T-helper 17 cell (primary cell): ENCODE measurements at places on chromosomes 7 and 10. TPM values are rescaled to one million over a fixed set of nuclear protein-coding genes. Genes with fewer than 3 reads are reported as not detected.

- peaks cover 30% of the 10 kb centered on the region for H3K4me1 ChIP-seq
- H3K4me3 ChIP-seq = peak overlapping the region; percentile 33
- no peak for DNase-seq
- H3K27me3 ChIP-seq = peaks cover 29% of the 10 kb centered on the region
- H3K27ac ChIP-seq = no peak overlapping the region
These were observed 2.0 kb downstream of the KAZALD1 start for GRCh38 chr10:101063548-101064414.

DNA sequence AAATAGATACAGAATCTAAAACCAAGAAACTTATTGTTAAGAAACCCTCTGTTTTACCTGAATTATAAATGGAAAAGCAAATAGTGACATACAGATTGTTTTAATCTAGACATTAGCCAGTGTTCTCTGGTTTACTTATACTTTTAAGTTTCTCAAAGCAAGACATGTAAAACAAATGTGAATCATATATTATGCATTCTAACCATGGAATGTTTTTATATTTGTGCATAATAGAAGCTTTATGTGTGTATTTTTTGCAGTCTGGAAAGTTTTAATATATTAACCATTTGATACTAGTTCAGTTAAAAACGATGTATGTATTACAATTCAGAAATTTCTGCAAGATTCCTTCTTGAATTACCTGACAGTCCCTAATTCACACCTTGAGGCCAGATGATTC is 150.6 kb upstream of the TMEM72 start:
- no peak overlapping the region for H3K4me3 ChIP-seq
- no peaks in the 10 kb centered on the region for H3K4me1 ChIP-seq
- no peak overlapping the region for H3K27ac ChIP-seq
- DNase-seq = no peak
- H3K27me3 ChIP-seq = peaks cover 25% of the 10 kb centered on the region

Gene CD36
- 6.8 TPM for total RNA-seq

Gene EIF5AL1
- 0.10 TPM for total RNA-seq

DNA sequence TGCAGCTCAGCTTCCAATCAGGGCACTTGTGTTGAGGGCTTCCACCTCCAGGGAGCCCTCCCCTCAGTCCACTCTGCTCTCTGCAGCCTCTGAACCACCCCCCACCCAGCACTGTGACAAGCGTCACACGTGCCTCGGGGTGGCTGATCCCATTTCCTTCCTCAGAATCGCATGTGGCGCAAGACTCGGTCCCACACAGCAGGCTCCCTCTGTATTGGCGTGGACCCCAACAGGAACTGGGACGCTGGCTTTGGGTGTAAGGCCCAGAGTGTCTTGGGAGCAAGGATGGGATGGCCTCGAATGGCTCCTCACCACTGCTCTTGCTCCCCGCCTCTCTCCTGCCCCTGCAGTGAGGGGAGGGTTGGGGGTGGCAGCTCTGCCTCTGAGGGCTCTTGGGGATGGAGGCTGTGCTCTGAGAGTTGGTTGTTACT is 4.1 kb downstream of the CPA1 start:
- H3K4me3 ChIP-seq = no peak overlapping the region
- peaks cover 2% of the 10 kb centered on the region for H3K4me1 ChIP-seq
- peaks cover 2% of the 10 kb centered on the region for H3K36me3 ChIP-seq
- peaks cover 5% of the 10 kb centered on the region for H3K27me3 ChIP-seq

- no peaks in the 10 kb centered on the region for H3K36me3 ChIP-seq
- no peak for DNase-seq
- H3K27ac ChIP-seq = no peak overlapping the region
- H3K4me1 ChIP-seq = no peaks in the 10 kb centered on the region
These were observed 355.8 kb upstream of the VSTM2A start for GRCh38 chr7:54186336-54186735.

Gene URGCP
- 23.3 TPM for total RNA-seq

DNA sequence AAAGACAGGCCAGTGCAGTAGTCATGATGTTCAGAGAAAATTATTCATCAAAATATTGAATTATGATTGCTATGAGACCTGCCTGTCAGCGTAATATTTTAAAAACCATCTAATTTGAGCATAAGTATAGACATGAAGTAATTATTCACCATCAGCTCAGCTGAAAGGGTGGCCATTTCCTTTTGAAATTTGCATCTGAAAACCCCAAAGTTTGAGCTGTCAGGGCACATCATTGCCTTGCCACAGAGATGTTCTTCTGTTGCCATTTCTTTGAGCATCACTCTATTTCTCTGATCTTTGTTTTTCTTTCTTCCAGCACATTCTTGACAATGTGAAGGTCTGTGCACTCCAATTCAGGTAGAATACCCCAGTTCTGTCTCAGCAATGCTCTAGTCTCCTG is 147.5 kb upstream of the RHOBTB1 start:
- DNase-seq = no peak
- H3K27me3 ChIP-seq = peaks cover 12% of the 10 kb centered on the region
- H3K36me3 ChIP-seq = no peaks in the 10 kb centered on the region
- no peak overlapping the region for H3K27ac ChIP-seq

DNA sequence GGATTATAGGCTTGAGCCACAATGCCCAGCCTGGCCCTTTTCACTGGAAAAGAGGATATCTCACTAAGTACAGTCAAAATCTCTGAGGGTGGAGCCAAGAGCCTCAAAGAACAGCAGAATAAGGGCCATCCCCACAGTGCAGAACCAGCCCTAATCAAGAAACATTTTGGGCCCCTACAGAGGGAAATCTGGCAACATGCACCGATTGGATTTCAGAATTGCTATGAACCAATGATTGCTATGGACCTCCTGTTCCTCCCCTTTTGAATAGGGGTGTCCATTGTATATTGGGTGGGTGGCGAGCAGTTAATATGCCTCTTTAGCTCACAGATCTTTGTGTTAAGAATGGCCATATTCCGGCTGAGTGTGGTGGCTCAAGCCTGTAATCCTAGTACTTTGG is 42.7 kb downstream of the SKIDA1 start:
- no peaks in the 10 kb centered on the region for H3K4me1 ChIP-seq
- H3K27me3 ChIP-seq = peaks cover 21% of the 10 kb centered on the region
- peak overlapping the region; percentile 14 for H3K27ac ChIP-seq
- H3K4me3 ChIP-seq = no peak overlapping the region
- no peak for DNase-seq

- H3K36me3 ChIP-seq = no peaks in the 10 kb centered on the region
- DNase-seq = no peak
- H3K4me3 ChIP-seq = no peak overlapping the region
- peaks cover 8% of the 10 kb centered on the region for H3K27me3 ChIP-seq
- no peaks in the 10 kb centered on the region for H3K4me1 ChIP-seq
- H3K27ac ChIP-seq = no peak overlapping the region
These were observed 95.9 kb upstream of the RHOBTB1 start for GRCh38 chr10:61039868-61040267.

DNA sequence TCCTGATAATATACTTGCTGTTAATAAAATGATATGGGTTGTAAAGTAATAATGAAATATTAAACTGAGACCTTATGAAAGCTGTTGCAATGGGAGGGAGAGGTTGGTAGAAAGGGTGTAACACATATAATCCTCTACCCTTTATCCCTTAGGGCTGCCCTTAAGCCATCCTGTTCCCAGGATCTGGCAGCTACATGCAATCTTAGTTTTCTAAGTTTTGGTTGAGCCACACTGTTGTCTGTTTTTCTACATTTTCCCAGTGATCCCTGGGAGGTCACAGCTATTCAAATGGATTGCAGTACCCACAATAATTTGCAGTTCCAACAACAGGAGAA is 6.3 kb downstream of the COA1 start:
- H3K27ac ChIP-seq = no peak overlapping the region
- DNase-seq = no peak
- H3K27me3 ChIP-seq = no peaks in the 10 kb centered on the region
- no peaks in the 10 kb centered on the region for H3K36me3 ChIP-seq

- H3K27ac ChIP-seq = no peak overlapping the region
- peaks cover 4% of the 10 kb centered on the region for H3K36me3 ChIP-seq
These were observed 130.3 kb downstream of the ATE1 start for GRCh38 chr10:121797490-121797889.

DNA sequence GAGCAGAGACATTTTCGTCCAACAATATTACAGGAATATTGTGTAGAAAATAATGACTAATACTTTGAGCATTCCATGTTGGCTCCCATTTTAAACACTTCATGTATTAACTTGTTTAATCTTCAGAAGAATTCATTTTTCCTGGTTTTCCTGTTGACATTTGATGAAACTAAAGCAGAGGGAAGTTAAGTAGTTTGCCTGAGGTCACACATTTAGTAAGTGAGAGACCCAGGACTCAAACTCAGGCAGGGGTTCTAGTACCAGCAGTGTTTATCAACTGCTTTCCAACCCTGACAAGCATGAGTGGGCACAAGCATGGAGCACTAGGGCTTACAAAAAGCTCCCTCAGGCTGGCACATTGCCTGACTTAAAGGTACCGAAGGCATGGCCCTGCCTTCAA is 719.1 kb downstream of the AUTS2 start:
- H3K27ac ChIP-seq = peak overlapping the region; percentile 49
- DNase-seq = no peak
- H3K4me3 ChIP-seq = peak overlapping the region; percentile 42
- no peaks in the 10 kb centered on the region for H3K36me3 ChIP-seq
- no peaks in the 10 kb centered on the region for H3K27me3 ChIP-seq

Gene CPEB3
- total RNA-seq = 3.2 TPM

GRCh38 chr7:121336579-121336978 is 7.8 kb downstream of the WNT16 start:
- H3K36me3 ChIP-seq = no peaks in the 10 kb centered on the region
- H3K27me3 ChIP-seq = peaks cover 24% of the 10 kb centered on the region
- no peak overlapping the region for H3K27ac ChIP-seq
- no peaks in the 10 kb centered on the region for H3K4me1 ChIP-seq

DNA sequence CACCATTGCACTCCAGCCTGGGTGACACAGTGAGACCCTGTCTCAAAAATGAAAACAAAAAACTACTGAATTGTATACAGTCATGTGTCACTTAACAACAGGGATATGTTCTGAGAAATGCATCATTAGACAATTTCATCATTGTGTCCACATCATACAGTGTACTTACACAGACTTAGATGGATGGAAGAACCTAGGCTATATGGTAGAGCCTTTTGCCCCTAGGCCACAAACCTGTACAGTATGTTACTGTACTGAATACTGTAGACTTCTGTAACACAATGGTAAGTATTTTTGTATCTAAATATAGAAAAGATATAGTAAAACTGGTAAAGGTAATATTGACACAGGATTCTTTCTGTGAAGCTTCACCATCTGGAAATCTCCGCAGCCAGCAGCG is 81.7 kb downstream of the KBTBD2 start:
- no peak for DNase-seq
- no peak overlapping the region for H3K4me3 ChIP-seq
- H3K4me1 ChIP-seq = no peaks in the 10 kb centered on the region
- H3K36me3 ChIP-seq = peaks cover 2% of the 10 kb centered on the region
- H3K27me3 ChIP-seq = no peaks in the 10 kb centered on the region
- H3K27ac ChIP-seq = no peak overlapping the region

Gene TCERG1L
- not detected for total RNA-seq

Gene CACNA2D1
- not detected for total RNA-seq

GRCh38 chr7:11847336-11847735 is 15.3 kb upstream of the THSD7A start:
- no peaks in the 10 kb centered on the region for H3K4me1 ChIP-seq
- DNase-seq = no peak
- peaks cover 5% of the 10 kb centered on the region for H3K27me3 ChIP-seq
- H3K36me3 ChIP-seq = no peaks in the 10 kb centered on the region
- H3K4me3 ChIP-seq = no peak overlapping the region

DNA sequence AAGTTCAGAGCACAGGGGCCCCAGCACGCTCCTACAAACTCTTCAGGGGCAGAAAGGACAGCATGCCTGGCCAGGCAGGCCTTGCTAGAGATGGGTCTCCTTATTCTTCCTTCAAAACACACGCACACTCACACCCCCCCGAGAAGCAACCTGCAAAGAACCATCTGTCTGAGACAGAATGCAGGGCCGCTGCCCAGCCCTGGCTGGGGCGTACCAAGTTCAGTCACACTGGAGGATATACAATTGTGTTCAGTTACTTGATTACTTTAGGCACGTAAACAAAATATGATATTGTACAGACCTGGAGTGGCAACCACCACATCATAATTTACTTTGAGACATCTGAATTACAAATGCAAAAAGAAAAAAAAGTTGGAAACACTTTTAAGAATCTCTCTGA is 5.7 kb downstream of the FAM53B start:
- DNase-seq = no peak
- peak overlapping the region; percentile 39 for H3K4me3 ChIP-seq
- peak overlapping the region; percentile 100 for H3K27ac ChIP-seq
- H3K4me1 ChIP-seq = peaks cover 83% of the 10 kb centered on the region
- peaks cover 2% of the 10 kb centered on the region for H3K36me3 ChIP-seq

GRCh38 chr7:41828911-41829310 is 126.0 kb upstream of the INHBA start:
- no peak overlapping the region for H3K4me3 ChIP-seq
- H3K27ac ChIP-seq = no peak overlapping the region
- H3K4me1 ChIP-seq = no peaks in the 10 kb centered on the region
- H3K36me3 ChIP-seq = no peaks in the 10 kb centered on the region
- H3K27me3 ChIP-seq = no peaks in the 10 kb centered on the region

DNA sequence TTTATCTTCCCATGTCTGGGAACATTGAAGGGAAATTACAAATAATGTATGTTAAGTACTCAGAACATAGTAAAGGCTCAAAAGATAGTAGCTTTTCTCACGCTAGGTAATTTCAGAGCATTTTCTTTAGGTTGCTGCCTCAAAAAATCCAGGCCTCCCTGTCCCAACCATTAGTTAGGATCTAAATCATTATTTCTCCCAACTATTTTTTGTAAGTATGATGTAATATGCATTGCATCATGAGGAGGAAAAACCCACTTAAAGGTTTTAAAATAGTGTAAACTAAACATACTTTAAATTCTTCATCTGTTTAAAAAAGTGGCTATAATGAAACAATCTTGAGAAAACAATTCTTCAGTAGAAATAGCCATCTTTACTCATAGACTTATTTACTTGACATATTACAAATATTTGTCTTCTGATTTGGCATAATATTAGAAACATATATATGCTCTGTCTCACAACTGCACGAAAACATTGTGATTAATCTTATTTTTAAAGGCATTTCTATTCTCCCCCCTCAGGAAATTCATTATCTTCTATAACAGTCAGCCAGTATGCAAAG is 329.3 kb downstream of the ELMO1 start:
- DNase-seq = no peak
- H3K27me3 ChIP-seq = no peaks in the 10 kb centered on the region
- H3K36me3 ChIP-seq = peaks cover 9% of the 10 kb centered on the region
- H3K4me1 ChIP-seq = peaks cover 27% of the 10 kb centered on the region
- no peak overlapping the region for H3K4me3 ChIP-seq

DNA sequence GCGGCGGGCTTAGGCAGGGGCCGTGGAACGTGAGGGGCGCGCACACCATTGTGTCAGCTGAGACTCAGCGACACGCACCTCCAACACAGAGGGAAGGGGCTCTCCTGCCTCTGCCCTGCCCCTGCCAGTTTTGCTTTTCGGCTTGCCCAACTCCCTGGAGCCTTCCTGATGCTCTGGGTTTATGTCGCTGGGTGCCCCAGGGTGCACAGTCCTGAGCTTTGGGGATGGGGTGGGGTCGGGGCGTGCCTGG is 13.3 kb downstream of the TMEM120A start:
- no peaks in the 10 kb centered on the region for H3K27me3 ChIP-seq
- no peak for DNase-seq
- H3K27ac ChIP-seq = no peak overlapping the region
- no peaks in the 10 kb centered on the region for H3K36me3 ChIP-seq
